T-helper 17 cell (primary cell): ENCODE measurements at places on chromosomes 3 and 15.

DNA sequence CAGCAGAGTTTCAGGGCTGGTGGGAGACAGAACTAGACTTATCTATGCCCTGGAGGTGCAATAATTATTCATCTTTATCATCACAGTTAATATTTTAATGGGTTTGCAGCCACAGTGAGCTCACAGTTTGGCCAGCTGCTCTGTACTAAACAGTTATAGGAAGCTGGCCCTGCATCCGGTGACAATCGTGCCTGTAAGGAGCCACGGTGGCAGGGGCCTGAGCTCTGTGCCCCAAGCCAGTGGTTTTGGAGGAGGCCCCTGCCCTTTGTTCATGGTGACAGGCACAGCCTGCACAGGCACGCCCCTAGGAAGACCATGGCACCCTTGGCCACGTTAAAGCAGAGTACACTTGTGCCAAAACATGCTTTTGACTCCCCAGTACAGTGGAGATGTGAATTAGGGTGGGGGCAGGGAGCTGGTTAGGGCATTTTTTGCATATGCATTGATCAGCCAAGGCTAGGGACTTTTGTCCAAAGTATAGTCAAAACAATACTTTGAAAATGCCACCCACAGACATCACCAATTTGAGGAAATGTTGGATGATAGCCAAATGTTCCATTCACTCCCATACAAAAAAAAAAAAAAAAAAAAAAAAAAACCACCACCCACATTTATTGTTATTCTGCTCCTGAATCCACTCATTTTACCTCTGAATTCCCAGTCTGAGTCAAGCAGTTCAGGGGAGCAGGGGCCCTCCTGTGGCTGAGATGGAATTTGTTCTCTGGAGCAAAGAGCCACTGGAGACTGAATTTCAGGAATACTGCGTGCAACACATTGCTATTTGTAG is 3.4 kb upstream of the RFTN1 start:
- H3K4me1 ChIP-seq = peaks cover 30% of the 10 kb centered on the region
- H3K4me3 ChIP-seq = no peak overlapping the region
- peaks cover 4% of the 10 kb centered on the region for H3K27me3 ChIP-seq
- peak overlapping the region; percentile 56 for H3K27ac ChIP-seq

GRCh38 chr3:138938877-138939560 is 7.9 kb downstream of the FOXL2 start:
- H3K27ac ChIP-seq = no peak overlapping the region
- peaks cover 37% of the 10 kb centered on the region for H3K4me1 ChIP-seq
- no peaks in the 10 kb centered on the region for H3K36me3 ChIP-seq
- peak overlapping the region; percentile 77 for H3K4me3 ChIP-seq
- H3K27me3 ChIP-seq = peaks cover 84% of the 10 kb centered on the region

DNA sequence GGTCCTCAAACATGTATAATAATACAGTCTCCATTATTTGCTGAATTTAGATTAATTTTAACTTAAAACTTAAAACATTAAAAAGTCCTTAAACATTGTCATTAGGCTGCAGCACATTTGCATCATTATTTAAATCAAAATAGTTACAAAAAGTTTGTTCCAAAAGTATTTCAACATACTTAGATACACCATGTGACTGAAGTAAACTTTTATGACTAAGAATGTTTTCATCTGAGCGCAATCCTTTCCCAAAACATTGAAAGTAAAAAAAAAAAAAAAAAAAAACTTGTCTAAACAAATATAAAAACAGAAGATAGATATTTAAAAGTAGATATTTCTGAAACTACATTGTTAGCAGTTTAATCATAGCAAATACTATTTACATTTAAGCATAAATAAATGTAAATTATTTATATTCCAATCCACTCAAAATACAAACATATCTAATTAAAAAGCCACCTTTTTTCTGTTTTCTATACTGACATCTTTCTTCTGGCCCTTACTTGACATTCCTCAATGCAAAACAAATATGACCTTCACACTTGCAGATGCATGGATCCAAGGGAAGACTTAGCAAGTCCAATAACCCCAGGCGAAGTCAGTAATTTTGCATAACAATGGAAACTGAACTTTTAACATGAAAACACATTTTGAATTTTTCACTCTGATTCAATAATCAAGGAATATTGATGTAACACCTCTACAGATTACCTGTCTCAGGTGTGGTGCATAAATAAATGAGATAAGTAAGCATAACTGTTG is 10.3 kb downstream of the FAM227B start:
- no peak overlapping the region for H3K27ac ChIP-seq
- H3K36me3 ChIP-seq = peaks cover 13% of the 10 kb centered on the region
- no peaks in the 10 kb centered on the region for H3K4me1 ChIP-seq
- DNase-seq = no peak
- no peak overlapping the region for H3K4me3 ChIP-seq

GRCh38 chr15:99211926-99212325 is 37.5 kb downstream of the TTC23 start:
- H3K4me3 ChIP-seq = no peak overlapping the region
- no peak for DNase-seq
- no peak overlapping the region for H3K27ac ChIP-seq
- H3K27me3 ChIP-seq = peaks cover 21% of the 10 kb centered on the region

DNA sequence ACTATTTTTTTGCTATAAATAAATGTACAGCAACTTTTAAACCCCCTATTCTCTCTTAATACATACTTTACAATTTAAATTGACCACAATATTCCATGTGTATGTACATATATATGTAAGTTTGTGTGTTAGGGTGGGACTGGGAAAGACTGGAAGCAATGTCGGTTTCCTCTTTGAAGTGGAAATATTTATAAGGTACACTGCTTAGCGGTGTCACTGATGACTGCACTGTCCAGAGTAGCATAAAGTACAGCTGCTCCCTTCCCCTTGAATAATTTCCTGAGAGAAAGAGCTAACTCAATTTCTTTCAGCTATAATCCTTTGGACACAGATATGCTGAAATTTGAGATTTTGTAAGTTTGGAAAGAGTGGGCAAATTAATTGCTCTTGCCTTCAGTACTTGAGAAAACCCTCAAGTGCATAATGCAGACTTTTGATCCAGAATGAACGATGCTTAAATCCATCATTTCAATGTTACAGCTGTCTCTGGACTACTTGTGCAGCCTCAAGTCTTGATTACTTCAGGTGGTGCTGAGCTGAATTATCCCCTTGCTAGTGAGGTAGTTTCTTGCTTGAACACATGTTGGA is 267.0 kb upstream of the CFAP20DC start:
- no peak overlapping the region for H3K4me3 ChIP-seq
- DNase-seq = no peak
- no peak overlapping the region for H3K27ac ChIP-seq
- peaks cover 12% of the 10 kb centered on the region for H3K4me1 ChIP-seq
- peaks cover 2% of the 10 kb centered on the region for H3K36me3 ChIP-seq

- H3K27me3 ChIP-seq = no peaks in the 10 kb centered on the region
- peaks cover 11% of the 10 kb centered on the region for H3K4me1 ChIP-seq
- H3K4me3 ChIP-seq = no peak overlapping the region
Measured at GRCh38 chr15:65646486-65646885, 24.7 kb downstream of the SLC24A1 start.

GRCh38 chr3:39090922-39091321 is 16.5 kb downstream of the GORASP1 start:
- H3K27me3 ChIP-seq = no peaks in the 10 kb centered on the region
- no peak for DNase-seq
- H3K27ac ChIP-seq = no peak overlapping the region
- peaks cover 7% of the 10 kb centered on the region for H3K4me1 ChIP-seq
- peaks cover 10% of the 10 kb centered on the region for H3K36me3 ChIP-seq
- no peak overlapping the region for H3K4me3 ChIP-seq

DNA sequence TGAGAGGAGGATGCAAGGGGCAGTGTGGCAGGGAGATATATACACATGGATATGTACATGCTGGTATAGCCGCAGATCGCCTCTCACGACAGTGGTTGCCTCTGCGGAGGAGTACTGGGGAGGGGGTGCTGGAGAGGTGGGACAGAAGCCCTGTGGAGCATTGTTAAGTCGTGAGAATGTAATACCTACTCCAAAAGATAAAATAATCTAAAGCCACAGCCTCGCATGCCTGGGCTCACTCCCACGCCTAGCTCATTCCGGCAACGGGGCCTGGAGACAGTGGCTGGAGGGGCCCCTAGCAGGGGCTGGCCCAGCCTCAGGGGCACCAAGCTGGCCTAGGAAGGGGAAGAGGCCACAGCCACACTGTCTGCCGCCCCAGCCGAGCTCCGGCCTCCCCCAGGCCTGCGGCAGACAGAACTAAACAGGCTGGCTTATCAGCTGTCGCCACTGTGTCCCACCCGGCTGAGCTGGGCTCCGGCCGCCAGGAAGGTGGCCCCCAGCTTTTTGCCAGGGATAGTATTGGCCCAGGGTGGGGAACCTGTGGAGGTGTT is 65.1 kb upstream of the LCTL start:
- H3K27ac ChIP-seq = no peak overlapping the region
- H3K36me3 ChIP-seq = no peaks in the 10 kb centered on the region

DNA sequence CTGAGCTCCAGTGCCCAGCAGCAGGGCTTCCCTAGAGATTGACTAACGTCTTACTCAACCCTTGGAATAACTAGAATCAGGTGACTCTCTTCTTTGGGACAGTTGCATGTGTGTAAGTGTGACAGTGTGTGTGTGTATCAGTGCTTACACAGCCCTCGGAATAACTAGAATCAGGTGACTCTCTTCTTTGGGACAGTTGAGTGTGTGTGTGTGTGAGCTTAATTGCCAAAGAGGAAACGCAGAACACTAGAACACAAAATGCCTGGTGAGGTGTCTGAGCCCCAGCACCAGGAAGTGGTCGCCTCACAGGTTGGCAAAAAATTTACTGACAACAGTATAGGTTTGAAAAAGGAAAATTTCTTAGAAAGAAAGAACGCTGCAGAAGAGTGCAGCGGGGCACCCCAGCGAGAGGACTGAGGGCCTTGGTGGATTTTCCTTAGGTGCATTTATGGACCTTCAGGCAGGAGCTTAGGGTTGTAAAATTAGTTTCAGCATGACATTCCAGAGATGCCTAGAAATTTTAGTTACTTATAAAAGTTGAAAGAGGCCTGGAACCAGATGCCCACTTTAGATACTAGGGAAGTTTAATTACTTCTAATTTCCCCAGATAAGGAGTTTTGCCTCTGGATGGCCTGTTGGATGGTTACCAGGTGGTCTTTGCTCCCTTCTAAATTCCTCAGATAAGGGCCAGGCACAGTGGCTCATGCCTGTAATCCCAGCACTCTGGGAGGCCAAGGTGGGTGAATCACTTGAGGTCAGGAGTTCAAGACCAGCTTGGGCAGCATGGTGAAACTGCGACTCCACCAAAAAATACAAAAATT is 3.7 kb upstream of the WDR82 start:
- DNase-seq = no peak
- no peaks in the 10 kb centered on the region for H3K27me3 ChIP-seq
- peaks cover 38% of the 10 kb centered on the region for H3K4me1 ChIP-seq
- H3K27ac ChIP-seq = peak overlapping the region; percentile 94

- H3K36me3 ChIP-seq = peaks cover 3% of the 10 kb centered on the region
- peaks cover 12% of the 10 kb centered on the region for H3K27me3 ChIP-seq
- H3K4me1 ChIP-seq = no peaks in the 10 kb centered on the region
- DNase-seq = no peak
- H3K27ac ChIP-seq = no peak overlapping the region
Measured at GRCh38 chr15:38899300-38899699, 334.7 kb upstream of the RASGRP1 start.

DNA sequence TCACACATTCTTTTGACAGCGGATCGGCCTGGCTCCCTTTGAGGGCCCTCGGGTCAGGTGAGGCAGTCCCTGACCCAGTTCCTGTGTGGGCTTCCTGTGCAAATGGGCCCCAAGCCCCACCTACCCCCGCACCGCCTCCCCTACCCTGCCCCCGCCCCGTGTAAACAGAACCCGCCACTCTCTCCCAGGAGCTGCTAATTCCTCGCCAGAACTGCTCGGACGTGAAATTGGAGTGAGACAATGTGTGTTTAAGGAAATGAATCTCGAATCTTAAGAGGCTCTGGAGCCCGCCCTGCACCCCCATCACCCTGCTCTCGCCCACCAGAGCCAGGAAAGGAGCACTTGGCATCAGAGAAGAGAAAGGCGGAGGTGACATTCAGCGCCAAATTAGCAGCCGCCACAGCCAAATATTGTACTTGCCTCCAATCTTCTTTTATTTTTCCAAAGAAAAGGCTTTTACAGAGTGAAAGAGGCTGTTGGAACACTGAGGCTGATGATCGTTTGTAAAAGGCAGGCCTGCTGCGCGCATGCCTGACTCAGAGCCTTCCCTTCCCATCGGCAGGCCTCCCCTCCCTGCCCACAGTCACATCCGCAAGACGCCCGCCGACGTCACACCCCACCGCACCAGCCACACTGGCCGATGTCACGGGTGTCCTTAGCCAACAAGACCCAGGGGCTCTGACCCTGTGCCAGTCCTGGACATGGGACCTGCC is 53.1 kb downstream of the CACNA2D2 start:
- H3K4me3 ChIP-seq = peak overlapping the region; percentile 87
- peak; percentile 41 for DNase-seq
- H3K4me1 ChIP-seq = peaks cover 19% of the 10 kb centered on the region
- H3K27ac ChIP-seq = peak overlapping the region; percentile 92

GRCh38 chr3:29412110-29412509 is 131.2 kb downstream of the RBMS3 start:
- H3K4me1 ChIP-seq = no peaks in the 10 kb centered on the region
- no peak overlapping the region for H3K27ac ChIP-seq
- no peaks in the 10 kb centered on the region for H3K27me3 ChIP-seq
- no peak overlapping the region for H3K4me3 ChIP-seq
- no peaks in the 10 kb centered on the region for H3K36me3 ChIP-seq

- peaks cover 4% of the 10 kb centered on the region for H3K4me1 ChIP-seq
- peaks cover 40% of the 10 kb centered on the region for H3K27me3 ChIP-seq
- no peak overlapping the region for H3K27ac ChIP-seq
Measured at GRCh38 chr3:134314588-134315285, 59.5 kb downstream of the AMOTL2 start.

DNA sequence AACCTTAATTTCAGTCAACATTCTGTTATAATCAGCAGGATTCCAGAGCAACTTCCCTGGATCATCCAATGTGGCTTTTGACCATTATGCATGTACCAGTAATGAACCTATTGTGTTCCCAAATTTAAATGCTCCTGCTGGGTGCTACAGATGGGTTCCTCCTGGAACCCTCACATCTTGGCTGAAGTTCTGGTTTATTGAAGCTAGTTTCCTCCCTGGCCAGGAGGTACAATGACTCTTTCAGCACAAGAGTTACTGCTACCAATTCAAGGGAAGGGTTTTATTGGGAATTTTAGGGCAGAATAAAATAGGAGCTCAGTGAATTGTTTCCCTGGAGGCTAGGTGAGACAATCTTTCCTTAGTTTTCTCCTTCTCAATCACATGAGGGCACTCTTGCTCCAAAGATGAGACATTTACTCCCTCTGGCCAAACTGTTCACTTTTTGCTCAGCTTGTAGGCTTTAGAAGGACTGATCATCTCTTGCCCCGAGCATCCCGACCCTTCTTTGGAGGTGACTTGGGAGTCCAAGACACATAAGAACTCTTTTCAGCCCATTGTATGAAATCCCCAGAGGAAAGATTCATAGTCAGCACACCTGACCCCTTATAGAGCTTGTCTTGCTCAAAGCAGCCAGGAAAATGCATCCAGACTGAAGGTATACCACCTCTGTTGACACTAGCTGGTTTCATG is 8.8 kb upstream of the NPHP3 start:
- no peaks in the 10 kb centered on the region for H3K36me3 ChIP-seq
- H3K27ac ChIP-seq = no peak overlapping the region
- H3K4me3 ChIP-seq = no peak overlapping the region
- H3K4me1 ChIP-seq = no peaks in the 10 kb centered on the region
- H3K27me3 ChIP-seq = peaks cover 42% of the 10 kb centered on the region
- no peak for DNase-seq
